ENCODE measurements at places on chromosomes 6 and 20.

DNA sequence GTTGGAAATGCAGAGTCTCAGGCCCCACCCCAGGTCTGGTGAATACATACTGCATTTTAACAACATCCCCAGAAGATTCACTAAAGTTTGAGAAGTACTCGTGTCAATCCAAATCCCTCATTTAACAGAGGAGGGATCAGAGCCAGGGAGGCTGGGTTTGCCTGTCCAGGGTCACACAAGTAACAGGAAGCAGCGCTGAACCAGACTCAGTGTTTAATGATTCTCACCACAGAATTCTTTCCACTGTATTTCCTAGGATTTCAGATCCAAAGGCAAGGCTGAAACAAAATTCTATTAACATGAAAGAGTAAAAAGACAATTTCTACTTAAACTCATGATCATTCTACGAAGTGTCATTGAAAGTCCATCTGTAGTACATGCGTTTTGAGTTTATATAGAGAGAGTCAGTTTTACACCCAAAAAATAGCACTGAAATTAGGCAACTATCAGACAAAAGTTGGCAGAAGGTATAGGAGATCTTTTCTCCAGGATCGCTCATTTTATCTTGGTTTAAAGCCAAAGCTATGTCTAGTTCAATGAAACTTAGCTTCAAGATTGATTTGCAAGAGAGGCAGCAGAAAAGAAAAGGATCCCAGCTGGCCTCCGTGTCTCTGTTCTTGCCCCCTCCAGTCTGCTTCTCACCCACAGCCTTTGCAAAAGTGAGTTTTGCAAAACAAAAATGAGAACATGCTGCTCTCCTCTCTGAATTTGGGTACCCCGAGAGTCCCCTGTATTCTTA is 6.0 kb upstream of the AGPAT4 start:
- DNase-seq, result no peak

DNA sequence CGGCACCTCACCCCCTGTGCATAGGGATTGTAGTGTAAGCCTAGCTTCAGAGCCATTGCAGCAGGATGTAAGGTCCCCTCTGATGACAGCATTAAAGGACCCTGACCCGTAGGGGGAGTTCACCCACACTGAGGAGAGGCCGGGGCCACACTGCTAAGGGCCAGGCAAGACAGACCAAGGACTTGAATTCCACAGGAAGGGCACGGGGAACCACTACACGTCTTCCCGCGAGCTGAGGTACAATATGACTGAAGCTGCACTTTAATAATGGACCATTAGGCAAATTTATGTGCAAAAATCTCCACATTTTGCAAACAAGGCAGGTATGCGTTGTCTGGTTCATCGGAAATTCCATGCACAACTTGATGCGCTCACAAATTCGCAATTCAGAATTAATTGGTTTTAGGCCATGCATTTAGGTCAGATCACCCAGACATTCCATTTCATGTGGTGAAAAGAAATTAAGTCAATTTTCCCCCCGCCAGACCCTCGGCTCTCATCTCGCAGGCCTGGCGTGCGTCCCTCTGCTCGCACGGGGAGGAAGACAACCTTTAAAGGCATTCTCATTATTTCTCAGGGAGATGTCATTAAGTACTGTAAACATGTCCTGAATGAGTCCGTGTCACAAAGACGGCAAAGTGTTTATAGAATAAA is 111.8 kb downstream of the FOXA2 start:
- no peak for DNase-seq

DNA sequence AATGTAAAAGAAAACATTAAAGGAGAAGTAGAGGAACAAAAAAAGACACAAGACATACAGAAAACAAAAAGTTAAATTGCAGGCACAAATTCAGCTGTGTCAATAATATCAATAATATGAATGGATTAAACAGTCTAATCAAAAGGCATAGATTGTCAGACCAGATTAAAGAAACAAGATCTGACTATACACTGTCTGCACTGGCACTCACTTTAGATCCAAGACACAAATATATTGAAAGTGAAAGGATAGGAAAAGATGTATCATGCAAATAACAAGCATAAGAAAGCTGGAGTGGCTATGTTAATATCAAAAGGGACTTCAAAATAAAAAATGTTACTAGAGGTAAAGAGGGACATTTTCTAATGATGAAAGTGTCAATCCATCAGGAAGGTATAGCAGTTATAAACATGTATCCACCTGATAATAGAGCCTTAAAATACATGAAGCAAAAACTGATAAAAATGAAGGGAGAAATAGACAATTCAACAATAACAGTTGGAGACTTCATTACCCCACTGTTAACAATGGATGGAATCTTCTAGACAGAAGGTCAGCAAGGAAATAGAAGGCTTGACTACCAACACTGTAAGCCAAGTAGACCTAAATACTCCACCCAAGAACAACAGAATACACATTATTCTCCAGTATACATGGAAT is 89.7 kb downstream of the HIVEP1 start:
- no peak for DNase-seq

DNA sequence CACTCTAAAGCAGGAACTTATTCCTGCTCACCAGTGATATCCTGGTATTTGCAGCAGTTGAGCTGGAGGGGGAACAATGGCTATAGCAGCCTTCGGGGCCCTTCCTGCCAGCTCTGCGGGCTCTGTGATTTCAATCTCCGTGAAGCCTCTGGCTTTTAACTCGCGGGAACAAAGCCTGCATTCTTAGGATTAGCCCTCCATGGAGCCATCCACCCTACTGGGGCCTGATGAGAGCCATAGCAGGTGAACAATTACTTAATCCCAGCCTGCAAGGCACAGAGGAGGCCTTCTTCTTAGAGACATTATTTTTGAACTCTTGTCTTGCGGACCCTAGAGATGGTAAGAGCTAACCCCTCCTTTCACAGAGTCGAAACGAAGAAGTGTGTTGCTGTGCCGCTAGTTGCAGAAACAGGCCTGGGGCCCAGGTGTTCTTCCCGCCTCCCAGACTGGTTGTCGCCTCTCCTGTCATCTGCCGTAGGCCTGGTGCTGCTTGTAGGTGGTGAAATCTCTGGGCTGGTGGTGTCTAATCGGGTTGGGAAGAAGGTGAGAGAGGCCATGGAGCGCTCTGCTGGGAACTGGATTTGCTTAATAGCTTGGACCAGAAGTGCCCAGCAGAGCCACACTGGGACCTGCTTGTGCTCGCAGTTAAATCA is 9.7 kb downstream of the GHRH start:
- DNase-seq, result no peak

- no peak for DNase-seq
These were observed 163.8 kb downstream of the MMUT start for GRCh38 chr6:49299279-49299678.

DNA sequence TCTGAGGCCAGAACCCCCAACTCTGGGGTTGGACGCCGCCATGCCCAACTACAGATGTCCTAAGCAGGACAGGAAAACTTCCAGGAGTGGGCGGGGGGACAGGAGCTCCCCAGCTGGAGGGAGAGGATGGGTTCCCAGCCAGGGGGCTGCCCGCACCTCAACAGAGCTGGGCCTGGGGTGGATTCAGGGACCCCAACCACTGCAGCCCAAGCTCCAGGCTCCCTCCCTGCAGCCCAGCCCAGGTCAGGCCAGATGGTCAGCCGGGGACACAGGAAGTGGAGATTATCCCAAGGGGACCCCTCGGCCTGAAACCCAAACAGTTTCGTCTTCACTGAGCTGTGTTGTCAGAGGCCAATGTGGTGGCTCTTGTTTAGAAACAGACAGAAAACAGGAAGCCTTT is 9.4 kb downstream of the LAMA5 start:
- no peak for DNase-seq
